ENCODE measurements at places on chromosomes 13 and 19. TPM values are rescaled to one million over a fixed set of nuclear protein-coding genes. Genes with fewer than 3 reads are reported as not detected.

The CLEC17A gene
- 0.05 TPM for polyA plus RNA-seq

The KANK3 gene
- 0.07 TPM for polyA plus RNA-seq

The VSTM1 gene
- polyA plus RNA-seq = not detected

The HAUS8 gene
- polyA plus RNA-seq = 14.2 TPM

The PSG5 gene
- polyA plus RNA-seq = 84.8 TPM

The IZUMO4 gene
- 2.8 TPM for polyA plus RNA-seq

The KLHL1 gene
- polyA plus RNA-seq = not detected

The OVOL3 gene
- not detected for polyA plus RNA-seq

DNA sequence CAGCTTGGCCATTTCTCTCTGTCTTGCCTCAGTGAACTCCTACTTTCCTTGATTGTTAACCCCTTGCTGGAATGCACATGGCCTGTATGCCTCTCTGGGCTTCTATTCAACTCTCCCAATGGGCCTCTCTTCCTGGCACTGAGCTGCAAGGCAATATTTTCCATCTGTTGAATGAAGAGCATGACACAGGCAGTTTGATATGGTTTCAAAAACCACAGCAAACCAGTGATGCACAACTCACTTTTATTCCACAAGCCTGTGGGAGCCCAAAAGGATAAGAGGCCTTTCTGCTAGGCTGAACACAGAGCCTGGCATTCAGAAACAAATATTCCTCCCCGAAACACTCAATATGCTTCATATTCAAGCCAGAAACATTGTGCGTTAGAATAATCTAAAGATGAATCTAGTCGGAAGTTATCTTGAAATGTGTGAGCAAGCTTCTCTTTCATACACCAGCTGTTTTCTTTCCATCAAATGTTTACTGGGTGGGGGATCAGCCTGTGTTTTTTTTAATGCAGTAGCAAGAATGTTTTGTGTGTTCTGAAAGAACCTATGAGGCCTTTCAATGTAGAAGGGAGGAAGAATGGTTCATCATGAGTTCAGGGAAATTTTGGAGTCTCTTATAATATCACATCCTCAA, 443.1 kb upstream of the SPRY2 start:
- no peaks in the 10 kb centered on the region for H3K27me3 ChIP-seq
- no peaks in the 10 kb centered on the region for H3K36me3 ChIP-seq
- H3K4me1 ChIP-seq = no peaks in the 10 kb centered on the region
- no peak overlapping the region for H3K4me3 ChIP-seq
- H3K27ac ChIP-seq = no peak overlapping the region

- peak; percentile 45 for DNase-seq
- no peak overlapping the region for H3K4me3 ChIP-seq
- H3K27ac ChIP-seq = peak overlapping the region; percentile 31
- H3K4me1 ChIP-seq = peaks cover 45% of the 10 kb centered on the region
These were observed 5.8 kb downstream of the PPP1R37 start for GRCh38 chr19:45098521-45099466.

GRCh38 chr19:2533686-2534422, 57.9 kb downstream of the GADD45B start:
- no peaks in the 10 kb centered on the region for H3K36me3 ChIP-seq
- peaks cover 6% of the 10 kb centered on the region for H3K4me1 ChIP-seq
- H3K27me3 ChIP-seq = no peaks in the 10 kb centered on the region
- DNase-seq = no peak
- H3K4me3 ChIP-seq = no peak overlapping the region
- H3K27ac ChIP-seq = peak overlapping the region; percentile 65

- no peak for DNase-seq
- H3K4me3 ChIP-seq = no peak overlapping the region
- H3K36me3 ChIP-seq = peaks cover 50% of the 10 kb centered on the region
- H3K27me3 ChIP-seq = no peaks in the 10 kb centered on the region
These were observed 8.5 kb downstream of the TLE5 start for GRCh38 chr19:3053780-3054179.

DNA sequence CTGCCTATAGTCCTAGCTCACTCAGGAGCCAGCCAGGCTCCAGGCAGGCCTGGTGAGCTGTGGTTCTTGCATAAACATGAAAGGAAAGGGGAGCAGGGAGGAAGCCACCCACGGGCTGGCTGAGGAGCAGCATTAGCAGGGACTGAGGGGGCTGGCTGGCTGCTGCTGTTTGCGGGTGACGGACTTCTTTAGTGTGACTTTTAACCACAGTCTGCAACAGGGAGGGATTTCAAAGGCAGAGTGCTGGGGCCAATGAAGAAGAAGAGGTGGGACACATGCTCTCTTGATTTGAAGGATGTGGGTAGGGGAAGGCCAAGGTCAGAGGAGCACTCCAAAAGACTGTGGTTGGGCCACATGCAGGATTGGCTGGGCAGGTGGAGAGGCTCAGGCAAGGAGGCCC, 223.0 kb downstream of the DNAJC15 start:
- H3K27me3 ChIP-seq = no peaks in the 10 kb centered on the region
- peak overlapping the region; percentile 20 for H3K27ac ChIP-seq
- H3K4me3 ChIP-seq = no peak overlapping the region
- DNase-seq = peak; percentile 34
- no peaks in the 10 kb centered on the region for H3K36me3 ChIP-seq

GRCh38 chr19:5074830-5075394, 106.0 kb downstream of the KDM4B start:
- no peak for DNase-seq
- H3K36me3 ChIP-seq = peaks cover 66% of the 10 kb centered on the region
- H3K27ac ChIP-seq = no peak overlapping the region
- H3K27me3 ChIP-seq = no peaks in the 10 kb centered on the region
- no peak overlapping the region for H3K4me3 ChIP-seq
- H3K4me1 ChIP-seq = no peaks in the 10 kb centered on the region

GRCh38 chr13:52896827-52897659, 48.6 kb upstream of the PCDH8 start:
- H3K4me1 ChIP-seq = no peaks in the 10 kb centered on the region
- no peaks in the 10 kb centered on the region for H3K27me3 ChIP-seq
- no peak for DNase-seq

DNA sequence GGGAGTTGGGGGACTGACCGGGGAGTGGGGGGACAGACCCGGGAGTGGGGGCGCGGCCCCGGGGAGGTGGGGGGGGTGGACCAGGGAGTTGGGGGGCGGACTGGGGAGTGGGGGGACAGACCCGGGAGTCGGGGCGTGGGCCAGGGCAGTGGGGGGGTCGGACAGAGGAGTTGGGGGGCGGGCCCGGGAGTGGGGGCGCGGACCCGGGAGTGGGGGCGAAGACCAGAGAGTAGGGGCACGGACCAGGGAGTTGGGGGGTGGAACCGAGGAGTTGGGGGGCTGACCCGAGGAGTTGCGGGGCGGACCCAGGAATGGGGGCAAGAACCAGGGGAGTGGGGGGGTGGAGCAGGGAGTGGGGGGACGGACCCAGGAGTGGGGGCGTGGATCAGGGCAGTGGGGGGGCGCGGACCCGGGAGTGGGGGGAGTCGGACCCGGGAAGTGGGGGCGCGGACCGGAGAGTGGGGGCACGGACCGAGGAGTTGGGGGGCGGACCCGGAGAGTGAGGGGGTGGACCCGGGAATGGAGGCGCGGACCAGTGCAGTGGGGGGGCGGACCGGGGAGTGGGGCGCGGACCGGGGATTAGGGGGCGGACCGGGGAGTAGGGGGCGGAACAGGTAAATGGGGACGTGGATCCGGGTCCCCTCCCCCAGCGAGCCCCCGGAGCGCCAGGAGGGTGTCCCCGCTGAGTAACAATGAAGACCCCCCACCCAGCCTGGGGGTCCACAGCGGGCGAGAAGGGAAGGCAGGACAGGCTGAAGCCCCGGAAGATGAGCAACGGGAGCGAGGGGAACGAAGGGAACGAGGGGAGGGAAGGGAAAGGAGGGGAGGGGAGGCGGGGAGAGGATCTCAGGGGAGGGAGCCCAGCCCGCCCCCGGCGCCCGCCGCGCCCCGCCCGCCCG, 589 bp downstream of the R3HDM4 start:
- DNase-seq = no peak
- peaks cover 4% of the 10 kb centered on the region for H3K27me3 ChIP-seq
- peaks cover 8% of the 10 kb centered on the region for H3K4me1 ChIP-seq
- peak overlapping the region; percentile 98 for H3K27ac ChIP-seq
